ENCODE measurements at places on chromosomes 12 and 14.

DNA sequence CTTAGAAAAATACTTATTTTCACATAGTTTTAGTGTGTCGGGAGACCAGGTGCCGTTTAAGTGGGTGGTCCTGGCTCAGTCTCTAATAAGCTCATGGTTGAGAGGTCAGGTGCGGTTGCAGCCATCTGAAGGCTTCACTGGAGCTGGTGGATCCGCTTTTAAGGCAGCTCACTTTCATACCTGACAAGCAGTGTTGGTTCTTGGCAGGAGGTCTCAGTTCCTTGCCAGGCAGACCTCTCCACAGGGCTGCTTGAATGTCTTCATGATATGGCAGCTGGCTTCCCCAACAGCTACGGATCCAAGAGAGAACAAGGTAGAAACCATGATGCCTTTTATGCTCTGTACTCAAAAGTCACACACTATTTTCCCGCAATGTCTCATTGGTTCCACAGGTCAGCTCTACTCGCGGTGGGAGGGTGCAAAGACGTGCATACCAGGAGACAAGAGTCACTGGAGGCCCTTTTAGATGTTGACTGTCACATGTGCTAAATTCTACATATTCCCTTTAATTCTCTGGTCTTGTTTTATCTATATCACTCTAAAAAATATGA is 8.0 kb upstream of the ZDHHC17 start:
- no peak for DNase-seq

GRCh38 chr12:107042801-107043200 is 50.5 kb downstream of the CRY1 start:
- DNase-seq, result no peak

- DNase-seq, result no peak
Observed at GRCh38 chr14:57319636-57320192, 50.9 kb downstream of the AP5M1 start.

- DNase-seq, result no peak
Observed at GRCh38 chr12:70252832-70253231, 9.6 kb downstream of the CNOT2 start.

GRCh38 chr14:32468955-32469354 is 139.9 kb downstream of the AKAP6 start:
- DNase-seq, result no peak

DNA sequence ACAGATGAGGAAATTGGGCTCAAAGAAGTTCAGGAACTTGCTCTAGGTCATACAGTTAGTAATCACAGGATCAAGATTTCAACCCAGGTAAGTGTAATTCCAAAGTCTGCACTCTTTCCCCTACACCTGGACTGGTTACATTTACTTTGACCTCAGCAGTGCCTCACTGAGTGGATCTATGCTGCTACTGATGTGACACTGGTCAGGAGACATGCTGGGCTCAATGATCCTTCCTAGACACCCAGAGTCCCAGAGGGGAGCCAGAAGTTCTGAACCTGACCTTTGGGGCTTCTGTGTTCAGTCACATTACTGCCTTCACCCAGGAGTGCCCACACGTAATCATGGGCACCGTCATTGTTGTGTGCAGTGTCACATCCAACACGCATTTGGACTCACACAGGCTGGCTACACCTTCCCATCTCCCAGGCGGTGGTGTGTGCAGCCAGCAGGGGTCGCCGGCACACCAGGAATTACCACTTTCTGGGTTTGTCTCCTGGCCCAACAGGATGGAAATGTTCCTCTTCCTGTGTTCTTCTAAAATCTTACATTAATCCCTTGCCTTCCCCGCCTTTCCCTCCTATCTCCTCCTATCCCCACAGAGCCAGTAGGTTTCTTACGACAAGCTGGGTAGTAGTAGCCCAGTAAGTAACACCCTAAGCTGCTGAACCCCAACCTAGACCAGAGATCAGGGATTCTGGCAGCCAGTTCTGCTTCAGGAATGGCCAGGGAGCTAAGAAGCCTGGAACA is 25.6 kb downstream of the CALCOCO1 start:
- DNase-seq, result peak; percentile 73

GRCh38 chr14:68586896-68587751 is 205.7 kb downstream of the ZFP36L1 start:
- DNase-seq, result no peak

Measured in hematopoietic multipotent progenitor cell treated with erythropoietin and hydrocortisone succinate and interleukin-3 and kit ligand, for 17 days (in vitro differentiated cells).